Muscle of arm (tissue), 14 donors: ENCODE measurements at places on chromosomes 16 and 17. TPM values are rescaled to one million over a fixed set of nuclear protein-coding genes. Genes with fewer than 3 reads are reported as not detected.

TPSD1 gene
- 0.23 TPM for polyA plus RNA-seq

DNA sequence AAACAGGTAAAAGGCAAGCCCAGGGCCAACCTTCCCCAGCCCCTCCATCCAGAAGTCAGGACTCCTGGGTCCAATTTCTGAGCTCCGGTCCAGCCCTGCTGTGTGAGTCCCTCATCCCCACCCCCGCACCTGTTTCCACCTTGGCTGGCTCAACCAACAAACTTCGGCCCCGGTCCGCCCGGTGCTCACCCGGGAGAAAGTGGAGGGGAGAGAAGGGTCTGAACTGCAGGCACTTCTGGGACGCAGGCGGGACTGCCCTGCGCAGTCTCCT is 541 bp downstream of the RHBDF2 start:
- no peak for DNase-seq

DNA sequence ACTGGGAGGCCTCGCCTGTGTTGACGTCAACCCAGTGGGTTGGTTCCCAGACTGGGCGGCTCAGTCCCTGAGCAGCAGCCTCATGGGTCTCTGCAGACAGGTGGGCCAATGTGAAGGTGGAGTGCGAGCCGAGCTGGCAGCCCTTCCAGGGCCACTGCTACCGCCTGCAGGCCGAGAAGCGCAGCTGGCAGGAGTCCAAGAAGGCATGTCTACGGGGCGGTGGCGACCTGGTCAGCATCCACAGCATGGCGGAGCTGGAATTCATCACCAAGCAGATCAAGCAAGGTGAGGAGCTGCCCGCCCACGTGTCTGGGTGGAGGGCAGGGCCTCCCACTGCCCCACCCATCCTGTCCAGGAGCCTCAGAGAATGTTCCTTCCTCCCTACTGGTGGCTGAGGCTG is 44.1 kb downstream of the MRC2 start:
- no peak for DNase-seq

NLRC5 gene
- polyA plus RNA-seq, result 3.5 TPM

PRSS21 gene
- not detected for polyA plus RNA-seq

- DNase-seq, result no peak
These were observed 5.0 kb upstream of the BCL6B start for GRCh38 chr17:7017827-7018200.

- no peak for DNase-seq
These were observed 8.0 kb downstream of the CHST5 start for GRCh38 chr16:75527825-75528299.

DNA sequence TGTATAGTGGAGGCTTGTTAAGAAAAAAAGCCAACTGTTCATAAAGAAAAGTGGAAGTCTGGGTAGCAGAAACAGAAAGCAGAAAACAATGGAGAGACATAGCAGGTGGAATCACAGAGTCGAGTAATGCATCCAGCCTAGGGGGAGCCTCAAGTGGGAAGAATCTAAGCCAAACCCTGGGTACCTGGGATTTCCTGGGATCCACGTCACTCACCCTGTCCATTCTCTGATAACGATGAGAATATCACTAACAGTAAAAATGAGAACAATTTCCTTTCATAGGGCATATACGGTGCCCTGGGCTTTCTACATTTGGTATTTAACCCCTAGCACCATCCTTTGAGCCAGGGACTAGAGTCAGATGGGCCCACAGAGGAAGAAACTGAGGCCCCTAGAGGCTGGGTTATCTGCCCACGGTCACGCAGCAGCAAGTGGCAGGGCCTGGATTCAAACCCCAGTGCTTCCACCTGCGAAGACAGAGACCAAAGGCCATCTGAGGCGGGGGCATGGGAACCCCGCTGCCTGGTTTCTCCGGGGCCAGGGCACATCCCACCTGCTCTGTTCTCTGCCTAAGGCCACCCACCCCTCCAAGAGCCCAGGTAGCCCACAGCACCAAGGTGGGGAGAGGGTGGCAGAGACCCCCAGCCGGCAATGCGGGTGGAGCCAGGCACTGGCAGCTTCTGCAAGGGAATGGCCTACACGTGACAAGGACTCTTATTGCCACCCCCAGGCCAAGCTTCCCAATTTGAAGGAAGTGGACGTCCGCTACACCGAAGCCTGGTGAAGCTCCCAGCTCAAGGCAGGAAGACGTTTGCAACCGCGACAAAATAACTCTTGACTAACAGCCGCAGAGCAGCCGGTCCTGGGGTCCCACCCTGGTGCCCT is 69.8 kb upstream of the PLCG2 start:
- no peak for DNase-seq

DNA sequence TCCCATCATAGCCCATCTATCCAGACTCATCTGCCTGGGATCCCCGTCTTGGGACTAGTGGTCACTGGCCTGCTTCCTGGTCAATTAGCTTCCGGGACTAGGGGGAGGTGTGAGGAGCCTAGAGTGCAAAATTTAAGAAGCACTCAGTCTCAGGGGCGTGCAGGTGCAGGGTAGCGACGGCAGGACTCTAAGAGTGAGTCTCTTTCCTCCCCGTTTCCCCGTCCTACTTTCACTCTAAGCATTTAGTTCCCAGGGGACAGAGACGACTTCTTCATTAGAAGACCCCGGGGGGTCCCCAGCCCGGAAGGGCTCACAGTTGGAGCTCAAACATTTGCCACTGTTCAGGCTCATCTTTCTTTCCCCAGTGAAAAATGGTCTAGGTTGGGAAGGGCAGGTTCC is 677 bp upstream of the ZNHIT3 start:
- no peak for DNase-seq

- DNase-seq, result peak; percentile 86
These were observed 51.7 kb upstream of the MTSS2 start for GRCh38 chr16:70737377-70738082.

NDUFAF8 gene
- polyA plus RNA-seq, result 49.1 TPM

DNA sequence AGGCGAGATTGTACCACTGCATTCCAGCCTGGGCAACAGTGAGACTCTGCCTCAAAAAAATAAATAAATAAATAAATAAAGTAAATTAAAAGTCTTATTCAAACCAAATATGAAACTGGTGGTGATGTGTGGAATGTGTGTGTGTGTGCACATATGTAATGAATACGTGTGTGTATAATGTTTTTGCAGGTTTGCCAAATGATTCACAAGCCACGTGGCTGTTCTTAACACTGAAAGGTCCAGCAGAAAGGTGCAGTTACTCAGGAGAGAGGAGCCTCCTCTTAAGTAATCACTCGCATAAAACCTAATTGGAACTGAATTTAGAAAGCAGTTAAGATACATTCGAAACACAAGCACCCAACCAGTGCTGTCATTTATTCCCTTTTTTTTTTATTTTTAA is 22.9 kb downstream of the GDE1 start:
- DNase-seq, result no peak

DNA sequence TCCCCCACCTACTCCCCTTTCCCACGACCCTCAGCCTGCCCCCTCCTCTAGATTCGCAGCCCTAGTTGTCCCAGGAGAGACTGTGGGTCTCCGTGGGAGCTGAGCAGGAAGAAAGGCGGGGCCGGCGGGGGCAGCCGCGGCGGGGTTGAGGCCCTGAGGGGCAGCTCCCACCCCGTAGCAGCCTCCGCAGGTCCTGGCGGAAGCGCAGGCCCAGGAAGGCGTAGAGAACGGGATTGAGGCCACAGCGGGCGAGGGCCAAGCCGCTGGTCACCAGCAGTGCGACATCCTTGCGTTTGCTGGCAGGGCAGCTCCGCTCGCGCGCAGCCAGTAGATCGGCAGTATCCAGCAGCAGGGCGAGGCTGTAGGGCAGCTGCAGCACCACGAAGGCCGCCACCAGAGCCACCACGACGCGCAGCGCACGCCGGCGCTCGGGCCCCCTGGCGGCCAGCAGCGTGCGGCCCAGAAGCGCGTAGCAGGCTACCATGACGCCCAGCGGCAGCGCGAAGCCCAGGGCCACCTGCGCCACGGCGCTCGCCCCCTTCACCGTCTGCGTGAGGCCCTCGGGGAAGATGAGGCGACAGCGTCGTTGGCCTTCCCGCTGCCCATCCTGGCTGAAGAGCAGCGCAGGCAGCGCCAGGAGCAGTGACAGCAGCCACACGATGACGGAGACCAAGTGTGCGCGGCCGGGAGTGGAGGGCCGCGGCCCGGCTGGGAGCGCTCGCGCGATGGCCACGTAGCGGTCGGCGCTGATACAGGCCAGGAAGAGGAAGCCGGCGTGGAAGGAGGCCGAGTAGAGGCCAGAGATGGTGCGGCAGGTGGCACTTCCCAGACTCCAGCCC is 1.9 kb downstream of the CCR10 start:
- DNase-seq, result peak; percentile 79

USP6 gene
- 13.4 TPM for polyA plus RNA-seq

CD300LB gene
- polyA plus RNA-seq, result 0.21 TPM

SLC35G6 gene
- polyA plus RNA-seq, result 0.14 TPM

GRCh38 chr17:61130330-61130729 is 269.3 kb upstream of the TBX2 start:
- DNase-seq, result no peak

GNGT2 gene
- polyA plus RNA-seq, result 1.2 TPM

- no peak for DNase-seq
These were observed 58.5 kb downstream of the KNOP1 start for GRCh38 chr16:19659554-19659953.

DNA sequence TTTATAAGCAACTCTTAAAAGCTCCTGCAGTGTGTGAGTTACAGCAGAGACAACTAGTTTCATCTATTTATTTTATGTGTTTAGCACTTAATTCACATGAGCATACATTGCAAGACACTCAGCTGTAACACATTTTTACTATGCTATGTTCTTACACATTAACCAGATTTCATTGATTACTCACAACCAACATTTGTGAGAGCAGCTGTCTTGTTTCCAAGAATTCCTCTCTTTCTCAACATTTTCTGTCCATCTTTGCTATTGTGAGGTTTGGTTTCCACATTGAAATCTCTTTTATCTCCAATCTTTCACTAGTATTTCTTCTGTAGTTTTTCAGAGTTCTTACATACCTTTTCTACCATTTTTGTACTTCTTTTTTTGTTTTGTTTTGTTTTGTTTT is 51.2 kb downstream of the COPRS start:
- DNase-seq, result no peak

FZD2 gene
- 17.1 TPM for polyA plus RNA-seq

DNA sequence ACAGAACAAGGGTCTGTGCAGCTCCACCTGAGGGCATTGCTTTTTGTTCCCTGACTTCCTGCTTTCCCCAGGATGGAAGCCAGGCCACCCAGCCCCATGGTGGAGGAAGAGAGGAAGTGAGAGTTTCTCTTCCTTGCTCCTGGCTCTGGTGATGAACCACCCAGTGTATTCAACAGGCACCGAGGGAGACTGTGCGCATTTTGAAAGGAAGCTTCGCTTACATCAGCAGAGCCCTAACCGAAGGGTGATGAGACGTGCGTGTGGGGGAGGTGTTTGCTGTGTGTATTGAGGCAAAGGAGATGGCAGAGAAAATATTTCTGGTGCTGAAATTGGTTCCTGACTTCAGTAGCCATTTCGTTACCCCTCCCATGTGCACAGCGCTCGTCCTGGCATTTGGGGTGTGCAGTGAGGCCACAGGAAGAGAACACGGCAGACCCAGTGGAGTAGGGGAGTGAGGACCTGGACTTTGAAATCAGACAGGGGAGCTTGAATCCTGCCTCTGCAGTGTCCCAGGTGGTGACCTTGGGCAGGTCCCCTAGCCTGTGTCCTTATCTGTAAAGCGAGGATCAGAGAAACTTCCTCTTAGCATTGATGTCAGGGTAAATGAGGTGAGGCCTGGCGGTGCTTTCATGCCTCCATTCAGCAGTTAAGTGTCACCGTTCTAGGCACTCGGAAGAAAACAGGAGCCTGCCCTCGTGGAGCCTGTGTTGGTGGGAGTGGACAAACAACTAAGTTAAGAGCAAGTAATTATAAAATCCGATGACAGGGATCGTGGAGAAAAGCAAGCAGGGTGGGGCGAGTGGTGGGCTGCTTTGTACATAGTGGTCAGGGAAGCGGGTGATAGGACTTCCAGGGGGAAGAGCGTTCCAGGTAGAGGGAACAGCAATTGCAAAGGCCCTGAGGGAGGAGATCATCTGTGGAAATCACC is 7.4 kb downstream of the CMIP start:
- no peak for DNase-seq

DNA sequence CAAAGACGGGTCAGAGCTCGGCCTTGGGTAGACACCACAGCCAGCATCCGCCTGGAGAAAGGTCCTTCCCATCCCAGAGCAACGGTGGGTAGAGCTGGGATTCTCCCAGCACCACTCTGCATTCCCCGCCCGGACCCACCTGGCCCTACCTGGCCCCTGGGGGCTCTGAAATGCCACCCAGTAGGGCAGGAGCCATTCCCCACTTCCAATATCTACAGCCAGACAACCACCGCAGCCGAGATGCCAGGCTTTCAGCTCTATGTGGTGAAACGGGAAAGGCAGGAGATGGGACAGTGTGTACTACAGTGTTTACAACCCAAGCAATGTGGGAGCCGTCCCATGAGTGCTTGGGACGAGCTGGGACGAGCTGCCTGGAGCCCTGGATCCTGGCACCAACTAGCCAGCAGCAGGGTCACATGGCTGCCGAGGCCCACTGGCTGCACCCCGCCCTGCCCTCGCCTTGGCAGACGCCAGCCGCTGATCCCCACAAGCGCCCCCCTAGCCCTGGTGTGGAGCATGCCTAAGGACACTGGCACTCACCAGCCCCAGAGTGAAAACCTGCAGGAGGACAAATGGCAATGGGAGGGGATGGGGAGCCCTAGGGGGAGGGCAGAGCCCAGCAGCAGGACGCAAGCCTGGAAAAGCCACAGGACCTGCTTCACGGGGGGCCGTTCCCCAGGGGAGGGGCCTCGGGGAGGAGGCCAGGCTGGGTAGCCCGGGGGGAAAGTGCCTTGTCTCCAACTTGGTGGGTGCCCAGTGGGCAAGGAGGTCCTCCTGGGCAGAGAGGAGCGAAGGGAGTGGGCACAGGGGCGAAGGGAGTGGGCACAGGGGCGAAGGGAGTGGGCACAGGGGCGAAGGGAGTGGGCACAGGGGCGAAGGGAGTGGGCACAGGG is 13.5 kb downstream of the TMC6 start:
- DNase-seq, result no peak

IRX5 gene
- 2.0 TPM for polyA plus RNA-seq

GRCh38 chr17:28065706-28066105 is 23.2 kb downstream of the NLK start:
- DNase-seq, result no peak

- no peak for DNase-seq
These were observed 8.6 kb upstream of the TSPOAP1 start for GRCh38 chr17:58337210-58337599.

ST6GALNAC1 gene
- polyA plus RNA-seq, result 0.47 TPM

SYT17 gene
- polyA plus RNA-seq, result 5.4 TPM

GRCh38 chr16:17370223-17370707 is 100.5 kb downstream of the XYLT1 start:
- no peak for DNase-seq

DNA sequence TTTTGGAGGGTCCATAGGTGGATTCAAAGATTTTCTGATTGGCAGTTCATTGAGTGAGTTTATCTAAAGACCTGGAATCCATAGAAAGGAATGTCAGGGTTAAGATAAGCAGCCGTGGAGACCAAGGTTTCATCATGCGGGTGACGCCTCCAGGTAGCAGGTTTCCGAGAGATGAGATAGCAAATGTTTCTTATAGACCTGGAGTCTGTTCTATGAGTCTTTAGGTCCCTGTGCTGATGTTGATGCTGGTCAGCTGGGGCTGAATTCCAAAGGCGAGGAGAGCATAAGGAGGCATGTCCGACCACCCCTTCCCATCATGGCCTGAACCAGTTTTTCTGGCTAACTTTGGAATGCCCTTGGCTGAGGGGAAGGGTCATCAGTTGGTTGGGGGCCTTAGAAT is 80.2 kb downstream of the RAP1GAP2 start:
- DNase-seq, result no peak
